ENCODE measurements at places on chromosomes 6 and 20. TPM values are rescaled to one million over a fixed set of nuclear protein-coding genes. Genes with fewer than 3 reads are reported as not detected.

- no peak overlapping the region for H3K27ac ChIP-seq
- H3K4me3 ChIP-seq = no peak overlapping the region
- H3K4me1 ChIP-seq = no peaks in the 10 kb centered on the region
- H3K36me3 ChIP-seq = peaks cover 22% of the 10 kb centered on the region
- no peaks in the 10 kb centered on the region for H3K27me3 ChIP-seq
- peak; percentile 57 for DNase-seq
Measured at GRCh38 chr6:345747-346385, 45.7 kb upstream of the IRF4 start.

DNA sequence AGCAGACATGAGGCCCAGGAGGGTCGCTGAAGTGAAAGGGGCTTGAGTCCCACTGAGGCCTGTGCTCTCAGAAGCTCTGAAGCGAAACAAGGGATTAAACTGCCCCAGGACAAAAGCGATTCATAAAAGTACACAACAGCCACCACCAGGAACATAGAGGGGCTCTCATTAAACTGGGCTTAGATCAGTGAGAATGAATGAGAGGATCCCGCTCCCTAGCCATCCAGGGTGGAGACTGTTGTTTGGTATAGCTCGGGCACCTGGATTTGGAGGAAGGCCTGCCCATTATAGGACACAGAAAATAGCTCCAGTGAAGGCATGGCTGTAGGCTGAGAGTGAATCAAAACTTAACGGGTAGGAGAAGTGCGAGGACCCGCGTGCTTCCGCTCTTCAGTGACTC is 91.6 kb upstream of the TAB2 start:
- no peak overlapping the region for H3K27ac ChIP-seq
- no peak for DNase-seq
- no peaks in the 10 kb centered on the region for H3K36me3 ChIP-seq
- no peaks in the 10 kb centered on the region for H3K27me3 ChIP-seq
- H3K4me3 ChIP-seq = no peak overlapping the region

GRCh38 chr6:17012421-17013225 is 89.2 kb upstream of the STMND1 start:
- H3K4me1 ChIP-seq = no peaks in the 10 kb centered on the region
- DNase-seq = no peak
- no peak overlapping the region for H3K4me3 ChIP-seq

DNA sequence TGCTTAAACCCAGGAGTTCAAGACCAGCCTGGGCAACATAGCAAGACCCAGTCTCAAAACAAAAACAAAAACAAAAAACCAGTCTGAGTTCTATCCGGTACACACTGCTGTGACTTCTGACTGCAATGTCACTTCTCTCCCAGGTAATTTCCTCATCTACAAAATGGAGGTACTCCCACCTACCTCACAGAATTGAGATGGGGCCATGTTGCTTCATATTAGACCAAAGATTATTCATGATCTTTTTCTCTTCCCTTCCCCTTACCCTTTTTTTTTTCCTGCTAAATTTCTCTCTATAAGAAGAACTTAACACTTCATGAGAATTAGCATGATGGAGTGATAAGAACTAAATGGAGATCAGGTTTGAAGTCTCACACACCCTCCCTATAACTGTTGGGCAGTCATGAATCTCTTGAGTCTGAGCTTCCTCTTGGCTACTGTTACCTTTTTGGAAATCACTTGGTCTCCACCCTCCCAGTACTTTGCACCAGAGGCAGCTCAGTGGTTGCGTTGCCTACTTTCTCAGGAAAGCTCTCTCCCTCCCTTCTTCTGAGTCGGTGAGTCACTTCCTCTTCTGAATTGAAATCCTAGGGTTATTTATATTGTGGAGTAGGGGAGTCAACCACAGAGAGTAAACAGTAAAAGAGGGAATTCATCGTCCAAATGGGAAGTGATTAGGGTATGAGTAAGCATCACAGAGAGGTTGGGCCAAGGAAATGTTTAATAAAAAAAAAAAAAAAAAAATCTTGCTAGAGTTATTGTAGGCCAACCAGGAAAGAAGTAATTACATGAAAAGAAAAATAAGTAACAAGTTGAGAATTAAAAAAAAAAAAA is 59.9 kb upstream of the MAP7 start:
- no peaks in the 10 kb centered on the region for H3K27me3 ChIP-seq
- H3K4me1 ChIP-seq = peaks cover 22% of the 10 kb centered on the region
- peak overlapping the region; percentile 61 for H3K27ac ChIP-seq
- no peak overlapping the region for H3K4me3 ChIP-seq

DNA sequence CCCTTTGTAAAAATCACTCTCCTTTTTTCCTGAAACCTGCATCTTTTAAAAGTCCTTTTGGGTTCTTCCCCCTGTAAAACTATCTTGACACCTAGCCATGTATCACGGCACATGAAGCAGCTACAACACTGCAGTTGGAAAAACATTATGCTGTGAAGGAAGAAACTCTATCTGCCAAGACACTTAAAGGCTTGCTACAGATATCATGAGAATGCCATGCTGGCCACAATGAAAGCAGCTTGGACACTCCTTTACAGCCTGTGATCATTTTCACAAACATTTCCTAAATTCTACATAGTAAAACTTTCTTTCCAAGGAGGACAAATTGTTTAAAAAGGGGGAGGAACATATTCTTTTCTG is 31.8 kb downstream of the CNKSR3 start:
- H3K36me3 ChIP-seq = no peaks in the 10 kb centered on the region
- DNase-seq = no peak
- no peak overlapping the region for H3K4me3 ChIP-seq
- H3K27ac ChIP-seq = no peak overlapping the region
- no peaks in the 10 kb centered on the region for H3K27me3 ChIP-seq
- H3K4me1 ChIP-seq = peaks cover 16% of the 10 kb centered on the region

GRCh38 chr6:29826271-29826670 is 1.4 kb upstream of the HLA-G start:
- H3K36me3 ChIP-seq = no peaks in the 10 kb centered on the region
- no peak overlapping the region for H3K27ac ChIP-seq
- DNase-seq = no peak
- H3K4me3 ChIP-seq = no peak overlapping the region

GRCh38 chr20:16759181-16759563 is 11.0 kb downstream of the OTOR start:
- no peak for DNase-seq
- H3K4me1 ChIP-seq = peaks cover 3% of the 10 kb centered on the region
- H3K36me3 ChIP-seq = no peaks in the 10 kb centered on the region

- H3K4me1 ChIP-seq = peaks cover 45% of the 10 kb centered on the region
- no peaks in the 10 kb centered on the region for H3K27me3 ChIP-seq
- peak overlapping the region; percentile 40 for H3K27ac ChIP-seq
- DNase-seq = no peak
- H3K4me3 ChIP-seq = no peak overlapping the region
Measured at GRCh38 chr20:56422076-56422823, 10.2 kb downstream of the CASS4 start.

ZNF311 gene
- total RNA-seq = 1.8 TPM

ENPP5 gene
- 7.3 TPM for total RNA-seq

BNIP5 gene
- not detected for total RNA-seq

ZC2HC1B gene
- total RNA-seq = not detected

GRCh38 chr6:141634269-141634668 is 498.5 kb upstream of the GJE1 start:
- H3K36me3 ChIP-seq = no peaks in the 10 kb centered on the region
- DNase-seq = no peak
- H3K27ac ChIP-seq = no peak overlapping the region

DNA sequence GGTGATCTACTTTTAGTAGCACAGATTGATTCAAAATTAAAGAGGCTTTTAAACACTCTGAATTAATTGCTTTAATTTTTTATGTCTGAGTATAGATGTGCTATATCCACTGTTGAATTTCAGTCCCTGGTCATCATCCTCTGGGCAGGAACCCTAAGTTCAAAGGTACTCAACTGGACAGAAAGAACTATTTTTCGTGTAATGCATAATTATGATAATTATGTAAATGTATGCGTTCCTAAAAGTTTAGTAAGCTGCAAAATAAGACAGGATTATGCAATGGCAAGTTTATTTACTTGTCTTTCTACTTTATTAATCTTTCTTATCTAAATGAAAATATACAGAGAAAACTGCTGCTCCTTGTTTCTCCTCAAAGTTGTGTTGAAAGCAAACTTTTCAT is 690.1 kb upstream of the MAN1A1 start:
- no peaks in the 10 kb centered on the region for H3K36me3 ChIP-seq
- H3K27me3 ChIP-seq = no peaks in the 10 kb centered on the region
- DNase-seq = no peak
- H3K4me3 ChIP-seq = no peak overlapping the region

DNA sequence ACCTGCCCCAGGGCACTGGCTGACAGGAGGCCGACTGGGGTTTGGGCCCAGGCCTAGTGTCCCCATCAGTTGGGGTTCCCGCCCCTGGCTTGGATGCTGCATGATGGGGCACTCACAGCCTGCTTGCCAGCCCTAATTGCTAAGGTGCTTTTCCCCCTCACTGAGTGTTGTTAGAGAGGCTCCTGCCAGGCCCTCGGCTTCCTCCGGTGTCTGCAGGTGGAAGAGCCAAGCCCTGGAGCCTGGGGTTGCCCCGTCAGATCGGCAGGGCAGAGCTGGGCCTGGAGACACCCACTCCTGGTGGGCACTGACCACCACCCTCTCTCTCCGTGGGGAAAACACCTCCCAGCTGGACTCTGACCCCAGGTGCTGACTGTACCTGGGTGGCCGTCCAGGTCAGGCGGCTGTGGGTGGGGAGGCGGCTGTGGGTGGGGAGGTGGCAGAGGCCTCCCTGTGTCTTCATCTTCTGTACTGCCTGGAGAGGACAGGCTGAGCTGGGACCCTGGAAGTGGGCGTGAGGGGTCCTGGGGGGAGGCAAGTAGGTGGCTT is 6.0 kb upstream of the CABLES2 start:
- H3K4me1 ChIP-seq = peaks cover 12% of the 10 kb centered on the region
- no peak overlapping the region for H3K4me3 ChIP-seq
- no peaks in the 10 kb centered on the region for H3K36me3 ChIP-seq
- no peak for DNase-seq
- H3K27me3 ChIP-seq = no peaks in the 10 kb centered on the region
- no peak overlapping the region for H3K27ac ChIP-seq

- H3K27ac ChIP-seq = no peak overlapping the region
- H3K27me3 ChIP-seq = no peaks in the 10 kb centered on the region
- no peak overlapping the region for H3K4me3 ChIP-seq
- no peak for DNase-seq
- H3K36me3 ChIP-seq = no peaks in the 10 kb centered on the region
- no peaks in the 10 kb centered on the region for H3K4me1 ChIP-seq
Measured at GRCh38 chr6:71194724-71195123, 93.9 kb upstream of the OGFRL1 start.

DNA sequence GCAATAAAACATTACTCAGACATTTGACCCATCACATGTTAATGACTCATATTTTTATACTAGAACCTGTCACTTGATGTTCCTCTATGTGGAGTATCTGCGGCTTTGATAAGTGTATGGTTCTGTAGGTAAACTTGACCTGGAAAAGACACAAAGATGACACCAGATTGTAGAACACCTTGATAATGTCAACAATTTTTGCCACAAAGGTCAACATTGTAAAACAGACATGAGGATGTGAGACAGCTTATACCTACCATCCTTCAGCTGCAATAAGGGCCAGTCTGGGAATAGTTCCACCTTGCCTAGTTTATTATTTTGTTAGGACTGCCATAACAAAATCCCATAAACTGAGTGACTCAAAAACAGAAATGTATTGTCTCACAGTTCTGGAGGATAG is 202.4 kb downstream of the LMBRD1 start:
- no peak overlapping the region for H3K4me3 ChIP-seq
- DNase-seq = no peak
- H3K27me3 ChIP-seq = no peaks in the 10 kb centered on the region
- no peaks in the 10 kb centered on the region for H3K4me1 ChIP-seq
- H3K36me3 ChIP-seq = no peaks in the 10 kb centered on the region
- no peak overlapping the region for H3K27ac ChIP-seq

- H3K27me3 ChIP-seq = no peaks in the 10 kb centered on the region
- DNase-seq = no peak
- no peaks in the 10 kb centered on the region for H3K36me3 ChIP-seq
- H3K4me3 ChIP-seq = no peak overlapping the region
Measured at GRCh38 chr6:105711216-105711615, 308.3 kb upstream of the PREP start.

GRCh38 chr6:52063584-52064344 is 23.6 kb downstream of the PKHD1 start:
- no peak overlapping the region for H3K27ac ChIP-seq
- H3K27me3 ChIP-seq = no peaks in the 10 kb centered on the region
- H3K4me1 ChIP-seq = no peaks in the 10 kb centered on the region

GRCh38 chr6:90936286-90936685 is 349.4 kb upstream of the MAP3K7 start:
- peaks cover 8% of the 10 kb centered on the region for H3K27me3 ChIP-seq
- no peaks in the 10 kb centered on the region for H3K36me3 ChIP-seq
- no peaks in the 10 kb centered on the region for H3K4me1 ChIP-seq

- no peaks in the 10 kb centered on the region for H3K4me1 ChIP-seq
- H3K4me3 ChIP-seq = no peak overlapping the region
- H3K27me3 ChIP-seq = no peaks in the 10 kb centered on the region
- H3K36me3 ChIP-seq = no peaks in the 10 kb centered on the region
Measured at GRCh38 chr20:32062776-32063170, 10.7 kb downstream of the HCK start.

VGLL2 gene
- not detected for total RNA-seq

DEFB115 gene
- total RNA-seq = not detected

- no peak overlapping the region for H3K27ac ChIP-seq
- H3K4me1 ChIP-seq = no peaks in the 10 kb centered on the region
- no peaks in the 10 kb centered on the region for H3K36me3 ChIP-seq
- DNase-seq = peak; percentile 80
- H3K4me3 ChIP-seq = no peak overlapping the region
Measured at GRCh38 chr6:35562060-35562459, 49.4 kb upstream of the TULP1 start.

RNF217 gene
- 29.2 TPM for total RNA-seq

DNA sequence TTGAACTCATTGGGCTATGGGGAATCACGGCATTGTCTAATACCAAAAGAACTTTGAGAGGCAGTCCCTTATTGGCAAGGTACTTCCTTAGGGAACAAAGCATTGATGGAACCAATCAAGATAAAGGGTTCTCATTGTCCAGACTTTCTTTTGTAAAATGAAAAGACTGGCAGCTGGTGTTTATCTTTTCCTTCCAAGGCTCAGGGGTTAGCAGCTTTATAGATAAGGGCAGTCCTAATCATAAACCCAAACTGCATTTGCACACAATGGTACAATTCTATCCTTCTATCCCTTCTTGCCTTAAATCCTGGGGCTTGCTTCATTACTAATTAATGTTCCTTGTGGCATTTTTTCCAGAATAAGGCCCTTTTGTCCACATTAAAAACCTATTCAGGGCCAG is 28.6 kb downstream of the CDK19 start:
- no peaks in the 10 kb centered on the region for H3K36me3 ChIP-seq
- peaks cover 4% of the 10 kb centered on the region for H3K4me1 ChIP-seq
- H3K27ac ChIP-seq = no peak overlapping the region
- DNase-seq = no peak

Data from upper lobe of right lung (tissue), 1 donor.